ENCODE measurements at places on chromosomes 7 and 10. TPM values are rescaled to one million over a fixed set of nuclear protein-coding genes. Genes with fewer than 3 reads are reported as not detected.

FAM237B gene
- not detected for total RNA-seq

FKBP6 gene
- total RNA-seq, result not detected

SDK1 gene
- total RNA-seq, result 0.78 TPM

GNGT1 gene
- not detected for total RNA-seq

LRRD1 gene
- 0.07 TPM for total RNA-seq

CDK13 gene
- total RNA-seq, result 59.7 TPM

FFAR4 gene
- not detected for total RNA-seq

ICA1 gene
- 0.13 TPM for total RNA-seq

TAS2R41 gene
- not detected for total RNA-seq

PKD2L1 gene
- not detected for total RNA-seq

LIPK gene
- total RNA-seq, result not detected

THNSL1 gene
- total RNA-seq, result 7.0 TPM

HACD1 gene
- 12.2 TPM for total RNA-seq

SRPK2 gene
- total RNA-seq, result 74.4 TPM

VSTM4 gene
- 8.2 TPM for total RNA-seq

SEMA3C gene
- 311 TPM for total RNA-seq

HEPACAM2 gene
- total RNA-seq, result not detected

PTPRZ1 gene
- 0.46 TPM for total RNA-seq

PAX4 gene
- not detected for total RNA-seq

ZNF425 gene
- 2.5 TPM for total RNA-seq

PDK4 gene
- 3.6 TPM for total RNA-seq

POLR2J gene
- 22.2 TPM for total RNA-seq

PROSER2 gene
- total RNA-seq, result 1.9 TPM

GPR37 gene
- 1.5 TPM for total RNA-seq

RTKN2 gene
- 3.3 TPM for total RNA-seq
